Stimulated activated CD8-positive, alpha-beta memory T cell treated with anti-CD3 and anti-CD28 coated beads, Interleukin-15, amount 100 ng/mL, for 4 hours (primary cell): ENCODE measurements at places on chromosomes 7 and 10.

- no peak for DNase-seq
Observed at GRCh38 chr10:117264782-117265181, 23.9 kb downstream of the SLC18A2 start.

- no peak for DNase-seq
Observed at GRCh38 chr7:70937424-70937823, 194.5 kb upstream of the GALNT17 start.

- DNase-seq, result no peak
Observed at GRCh38 chr7:37391791-37392672, 56.6 kb downstream of the ELMO1 start.

DNA sequence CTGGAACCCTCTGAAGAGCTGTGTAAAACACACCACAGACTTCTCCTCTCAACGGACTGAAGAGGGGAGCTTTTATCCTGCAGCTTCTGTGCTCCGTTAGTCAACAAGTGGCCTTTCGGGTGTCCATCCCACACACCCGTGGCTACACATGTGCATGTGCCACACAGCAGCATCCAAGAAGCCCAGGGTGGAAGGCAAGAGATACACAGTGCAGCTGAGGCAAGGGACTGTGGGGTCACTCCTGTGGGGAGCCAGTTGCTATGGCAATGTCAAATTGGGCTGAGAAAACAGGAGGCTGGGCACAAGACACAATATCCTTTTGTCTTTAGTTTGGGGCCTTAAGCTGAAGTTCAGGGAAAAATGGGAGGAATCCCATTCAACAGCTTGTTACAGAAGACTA, 28.7 kb downstream of the NET1 start:
- no peak for DNase-seq

DNA sequence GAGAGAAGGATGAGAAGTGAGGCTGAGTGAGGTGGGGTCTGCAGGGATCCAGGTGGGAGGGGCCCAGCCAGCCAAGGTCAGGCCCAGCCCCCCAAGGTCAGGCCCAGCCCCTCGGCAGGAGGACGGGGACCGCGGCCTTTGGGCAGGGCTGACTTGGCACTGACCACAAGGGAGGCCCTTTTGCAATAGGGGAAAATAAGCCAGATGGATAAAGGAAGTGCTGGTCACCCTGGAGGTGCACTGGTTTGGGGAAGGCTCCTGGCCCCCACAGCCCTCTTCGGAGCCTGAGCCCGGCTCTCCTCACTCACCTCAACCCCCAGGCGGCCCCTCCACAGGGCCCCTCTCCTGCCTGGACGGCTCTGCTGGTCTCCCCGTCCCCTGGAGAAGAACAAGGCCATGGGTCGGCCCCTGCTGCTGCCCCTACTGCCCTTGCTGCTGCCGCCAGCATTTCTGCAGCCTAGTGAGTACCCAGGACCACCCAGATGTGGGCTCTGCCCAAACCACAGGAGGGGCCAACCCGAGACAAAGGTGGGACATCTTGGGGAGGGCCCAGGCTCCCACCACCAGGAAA, at the start of gene PILRA:
TSS of gene PILRA (plus strand) at position 227 of the 571 bp plus-strand sequence. CDS start at position 397, 170 bp downstream.
- DNase-seq, result no peak
